HCT116 (cell line): ENCODE measurements at places on chromosomes 16 and 17.

DNA sequence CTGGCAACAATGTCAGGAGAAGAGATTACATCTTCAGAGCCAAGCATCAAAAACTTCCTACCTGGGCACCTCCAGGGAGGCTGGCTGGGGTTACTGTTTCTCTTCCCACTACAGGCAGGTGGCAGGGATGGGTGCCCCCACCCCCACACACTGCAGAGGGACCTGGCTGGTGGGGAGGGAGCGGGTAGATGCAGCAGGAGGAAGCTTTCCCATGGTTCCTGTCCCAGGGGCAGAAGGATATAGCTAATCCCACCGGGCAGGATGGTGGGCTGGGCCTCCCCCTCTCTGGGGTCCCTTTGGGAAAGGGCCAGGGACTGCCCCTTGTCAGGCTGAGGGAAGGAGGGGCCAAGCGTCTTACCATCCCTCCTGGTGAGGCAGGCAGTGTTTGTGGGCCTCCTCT, 16.7 kb upstream of the MTMR4 start:
- no peak for DNase-seq

DNA sequence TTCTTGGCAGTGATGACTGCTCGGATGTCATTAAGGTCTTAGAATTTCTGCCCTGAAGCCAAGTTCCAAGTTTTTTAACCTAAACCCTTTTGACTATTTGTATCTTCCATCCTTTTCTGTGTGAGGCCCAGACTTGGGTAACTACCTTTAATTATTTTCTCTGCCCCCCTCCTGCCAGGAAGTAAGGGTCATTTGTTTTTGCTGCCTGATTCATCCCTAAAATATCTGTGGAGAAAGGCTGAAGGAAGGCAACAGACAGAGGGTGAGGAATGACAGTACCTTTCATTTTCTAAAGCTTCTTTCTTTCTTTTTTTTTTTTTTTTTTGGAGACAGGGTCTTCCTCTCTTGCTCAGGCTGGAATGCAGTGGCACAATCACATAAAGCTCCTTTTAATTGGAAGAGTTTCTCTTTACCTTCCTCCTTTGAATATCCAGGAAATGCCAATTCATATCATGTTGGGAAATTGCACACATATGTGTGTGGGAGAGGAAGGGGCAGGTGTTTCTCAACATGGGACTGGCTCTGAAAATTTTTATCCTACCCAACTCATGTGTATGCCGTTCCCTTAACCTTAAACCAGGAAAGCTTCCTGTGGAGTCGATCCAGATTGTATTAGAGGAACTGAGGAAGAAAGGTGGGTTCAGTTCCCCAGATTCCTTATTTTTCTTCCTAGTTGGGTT, 957 bp downstream of the VPS25 start:
- DNase-seq: no peak

DNA sequence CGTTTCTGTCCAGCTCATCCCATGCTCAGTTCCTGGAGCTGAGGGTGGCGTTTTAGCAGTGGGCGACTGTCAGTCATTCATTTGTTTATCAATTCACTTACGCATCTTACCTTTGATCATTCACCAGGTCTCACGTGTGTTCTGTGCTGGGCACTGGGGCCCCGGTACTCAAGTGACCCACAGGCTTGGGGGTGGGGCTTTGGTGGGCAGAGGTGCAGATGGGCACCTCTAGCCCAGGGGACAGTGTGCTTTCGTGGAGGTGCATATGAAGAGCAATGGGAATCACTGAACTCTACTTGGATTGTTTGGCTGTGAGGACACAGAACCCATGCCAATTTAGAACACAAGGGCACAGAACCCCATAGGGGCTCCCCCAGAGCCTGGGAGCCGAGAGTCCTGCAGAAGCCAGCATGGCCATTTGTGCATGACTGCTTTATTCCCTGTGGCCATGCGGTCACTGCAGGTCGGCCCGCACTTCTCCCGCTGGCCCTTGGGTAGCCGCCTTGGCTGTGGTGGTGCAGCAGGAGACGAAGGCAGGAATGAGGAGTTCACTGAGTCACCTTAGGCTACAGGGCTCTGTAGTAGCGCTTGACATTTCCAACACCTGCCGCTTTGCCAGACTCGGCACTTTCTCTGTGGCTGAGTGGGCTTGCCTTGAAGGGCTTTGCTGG, 144.6 kb downstream of the SNX29 start:
- DNase-seq: no peak

GRCh38 chr16:14111713-14112538, 40.8 kb downstream of the MRTFB start:
- DNase-seq: no peak

- no peak for DNase-seq
These were observed 67.1 kb downstream of the TEX14 start for GRCh38 chr17:58624751-58625150.

- DNase-seq: no peak
These were observed 5.5 kb upstream of the RAPGEFL1 start for GRCh38 chr17:40171750-40172149.

- DNase-seq: no peak
These were observed 216.1 kb downstream of the ABCC12 start for GRCh38 chr16:47939680-47940079.

GRCh38 chr16:14284930-14285512, 213.9 kb downstream of the MRTFB start:
- DNase-seq: peak; percentile 63

DNA sequence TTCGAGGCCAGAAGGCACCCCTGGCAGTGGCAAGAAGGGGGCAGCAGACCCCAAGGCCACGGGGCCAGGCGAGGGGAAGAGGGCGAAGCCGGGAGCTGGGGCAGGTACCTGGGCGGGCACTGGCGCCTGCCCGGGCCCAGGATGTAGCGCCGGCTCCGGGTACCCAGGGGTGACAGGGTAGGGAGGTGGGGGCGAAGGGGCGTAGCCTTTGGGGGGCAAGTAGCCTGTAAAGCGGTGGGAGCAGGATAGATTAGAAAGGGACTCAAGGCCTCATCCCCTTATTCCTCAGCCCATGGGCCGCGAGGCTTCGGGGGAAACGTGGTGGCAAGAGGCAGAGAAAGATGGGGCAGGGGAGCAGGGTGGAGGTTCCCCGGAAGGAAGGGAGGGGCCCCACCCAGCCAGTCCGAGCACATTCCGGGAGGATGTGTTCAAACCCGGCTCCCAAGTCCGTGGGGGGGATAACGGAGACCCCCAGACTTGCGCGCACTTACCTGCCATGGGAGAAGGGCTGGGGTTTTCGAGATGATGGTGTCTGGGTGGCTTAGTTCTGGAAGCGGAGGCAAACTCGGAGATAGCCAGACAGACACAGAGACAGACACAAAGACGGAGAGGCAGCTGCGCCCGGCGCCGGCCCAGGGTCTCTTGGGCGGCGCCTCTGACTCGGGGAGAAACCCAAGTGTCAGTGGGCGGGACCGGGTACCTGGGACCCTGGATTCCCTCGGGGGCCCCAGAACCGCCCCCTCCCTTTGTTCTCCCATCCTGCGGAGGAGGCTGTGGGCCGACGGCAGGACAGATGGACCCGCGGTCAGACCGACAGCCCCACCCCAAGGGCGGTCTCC, 493 bp downstream of the PLSCR3 start:
- DNase-seq: no peak

DNA sequence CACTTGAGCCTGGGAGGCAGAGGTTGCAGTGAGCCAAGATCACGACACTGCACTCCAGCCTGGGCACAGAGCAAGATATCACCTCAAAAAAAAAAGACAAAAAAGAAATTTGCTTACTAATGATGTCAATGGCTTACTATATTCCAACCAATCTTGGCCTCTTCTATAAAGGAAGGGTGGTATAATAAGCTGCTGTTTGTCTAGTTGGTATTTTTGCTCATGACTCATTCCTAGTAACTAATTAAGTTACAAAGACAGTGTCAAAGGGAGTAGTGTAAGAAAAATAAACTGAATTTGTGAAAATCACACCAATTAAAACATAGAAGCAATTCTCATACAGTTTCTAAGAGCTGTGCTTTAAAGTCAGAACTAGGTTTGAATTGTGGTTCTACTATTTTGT, 82.5 kb downstream of the NLK start:
- DNase-seq: no peak

- DNase-seq: no peak
These were observed 18.2 kb upstream of the IL17C start for GRCh38 chr16:88619859-88620815.

GRCh38 chr17:15103785-15104184, 161.3 kb downstream of the PMP22 start:
- no peak for DNase-seq

- no peak for DNase-seq
These were observed 127.2 kb downstream of the CDH8 start for GRCh38 chr16:61909074-61909473.

GRCh38 chr17:29219378-29220047, 27.1 kb upstream of the CRYBA1 start:
- DNase-seq: peak; percentile 63

GRCh38 chr16:7304279-7304678, 28.4 kb upstream of the RBFOX1 start:
- DNase-seq: no peak

DNA sequence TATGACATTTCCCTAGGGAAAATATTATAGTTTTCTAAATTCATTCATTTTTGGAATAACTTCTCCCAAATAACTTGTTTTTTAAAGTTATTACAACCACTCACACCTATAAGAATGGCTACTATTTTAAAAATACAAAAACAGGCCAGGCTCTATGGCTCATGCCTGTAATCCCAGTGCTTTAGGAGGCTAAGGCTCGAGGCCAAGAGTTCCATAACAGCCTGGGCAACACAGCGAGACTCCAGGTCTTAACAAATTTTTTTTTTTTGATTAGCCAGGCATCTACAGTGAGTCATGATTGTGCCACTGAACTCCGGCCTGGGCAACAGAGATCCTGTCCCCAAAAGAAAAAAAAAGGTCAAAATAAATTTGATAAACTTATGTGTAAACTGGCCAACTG, 43.6 kb upstream of the YPEL2 start:
- no peak for DNase-seq

DNA sequence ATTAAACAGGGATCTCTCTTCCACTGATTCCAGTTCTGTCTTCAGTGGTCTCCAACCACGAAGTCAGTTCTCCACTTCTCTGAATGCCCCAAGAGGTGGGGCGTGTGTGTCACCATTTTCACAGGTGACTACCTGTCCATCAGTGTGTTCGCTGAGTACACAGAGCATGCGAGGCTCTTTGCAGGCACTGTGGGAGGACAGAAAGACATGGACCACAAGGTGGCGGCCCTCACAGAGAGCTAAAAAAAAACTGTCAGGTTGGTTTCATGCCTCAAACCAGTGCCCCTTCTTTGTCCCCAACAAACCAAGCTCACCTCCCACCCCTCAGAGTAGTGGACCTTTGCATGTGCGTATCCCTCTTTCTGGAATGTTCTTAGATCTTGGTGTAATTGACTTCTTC, 13.8 kb downstream of the EMP2 start:
- no peak for DNase-seq

- DNase-seq: no peak
These were observed 175.5 kb downstream of the KATNIP start for GRCh38 chr16:27725236-27726000.

DNA sequence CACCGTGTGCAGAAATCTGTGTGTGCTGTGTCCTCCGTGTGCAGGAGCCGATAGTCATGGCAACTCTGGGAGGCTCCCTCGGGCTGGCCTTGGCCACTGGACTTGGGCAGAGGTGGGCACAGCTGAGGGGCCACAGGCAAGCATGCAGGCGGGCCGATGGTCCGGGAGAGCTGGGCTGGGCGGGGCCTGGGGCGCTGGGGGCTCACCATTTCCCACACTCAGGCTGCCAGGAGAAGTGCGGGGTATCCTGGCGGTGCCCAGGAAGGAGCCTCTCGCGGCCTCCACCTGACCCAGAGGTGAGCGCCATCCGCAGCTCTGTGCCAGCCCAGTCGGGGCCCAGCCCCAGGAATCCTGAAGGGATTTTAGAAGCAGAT, 28.4 kb downstream of the BAHCC1 start:
- DNase-seq: no peak

- DNase-seq: no peak
These were observed 238.0 kb downstream of the PHKB start for GRCh38 chr16:47699106-47699505.

DNA sequence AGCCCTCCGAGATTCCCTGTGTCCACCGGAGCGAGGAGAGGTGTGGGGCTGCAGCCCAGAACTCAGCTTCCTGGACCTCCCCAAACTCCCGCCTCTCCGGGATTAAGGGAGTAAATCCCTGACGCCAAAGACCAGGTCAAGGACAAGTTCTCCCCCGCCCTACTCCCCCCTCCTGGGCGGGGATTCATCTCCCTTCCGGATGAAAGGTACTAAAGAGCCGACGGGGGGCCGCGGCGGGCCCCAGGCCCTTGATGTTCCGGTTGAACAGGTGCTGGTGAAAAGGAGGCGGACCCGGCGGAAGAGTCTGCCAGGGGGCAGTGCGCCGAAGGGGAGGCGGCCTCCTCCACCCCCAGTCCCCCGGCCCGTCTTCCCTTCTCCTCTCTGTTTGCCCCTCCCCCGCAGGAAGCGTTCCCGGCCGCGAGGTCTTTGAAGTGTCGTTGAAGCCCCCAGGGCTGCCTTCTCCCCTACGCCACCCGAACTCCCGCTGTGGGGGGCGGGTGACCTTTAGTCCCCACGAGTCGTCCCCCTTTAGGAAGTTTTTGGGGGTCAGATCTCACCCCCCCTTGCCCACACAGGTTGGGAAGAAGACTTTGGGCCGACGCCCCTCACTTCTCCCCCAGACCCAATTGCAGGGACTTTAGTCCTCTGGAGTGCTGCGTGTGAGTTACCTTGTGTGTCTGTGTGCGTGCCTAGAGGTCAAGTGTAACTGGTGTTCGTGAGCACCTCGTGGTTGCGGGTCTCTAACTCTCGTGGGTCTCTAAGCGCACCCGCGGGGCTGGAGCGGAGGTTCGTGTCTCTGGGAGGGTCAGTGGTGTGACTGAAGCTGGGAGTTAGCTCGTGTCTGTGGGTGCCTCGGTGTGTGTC, 1.1 kb upstream of the MLLT6 start:
- DNase-seq: peak; percentile 81

- peak; percentile 54 for DNase-seq
These were observed 6.0 kb downstream of the HSDL1 start for GRCh38 chr16:84138824-84139627.
